Left cardiac atrium (tissue), 4 donors: ENCODE measurements at places on chromosomes 2 and 18. TPM values are rescaled to one million over a fixed set of nuclear protein-coding genes. Genes with fewer than 3 reads are reported as not detected.

Gene IER3IP1
- total RNA-seq = 13.7 TPM

Gene QPCT
- total RNA-seq = 1.4 TPM

Gene FOXI3
- total RNA-seq = not detected

Gene DOK6
- 11.2 TPM for total RNA-seq

Gene FAM237A
- not detected for total RNA-seq

Gene PARD3B
- 12.5 TPM for total RNA-seq

Gene FEV
- not detected for total RNA-seq

Gene ZNF638
- total RNA-seq = 68.7 TPM

Gene AMER3
- not detected for total RNA-seq

Gene INO80C
- 22.9 TPM for total RNA-seq

Gene HOXD8
- total RNA-seq = 1.3 TPM

Gene MRPS5
- 56.5 TPM for total RNA-seq

Gene ARHGAP15
- 8.7 TPM for total RNA-seq
